ENCODE measurements at places on chromosomes 7 and 10.

DNA sequence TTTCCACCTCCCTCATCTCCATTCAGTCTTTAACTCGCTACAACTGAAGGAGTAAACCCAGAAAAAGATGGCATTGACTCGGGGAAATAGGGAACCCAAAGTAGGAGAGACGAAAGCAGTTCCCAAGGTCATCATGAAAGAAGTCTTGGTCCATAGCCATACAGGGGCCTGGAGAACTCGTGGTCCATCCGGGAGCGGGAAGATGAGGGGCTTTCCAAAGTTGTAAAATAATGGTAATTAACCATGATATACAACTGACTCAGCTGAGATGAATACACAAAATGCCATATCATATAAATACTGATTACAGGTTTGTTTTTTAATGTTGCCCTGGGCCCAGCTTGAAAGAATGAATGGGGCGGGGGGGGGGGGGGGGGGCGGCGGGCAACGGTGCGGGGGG is 32.3 kb downstream of the RBM17 start:
- no peak for DNase-seq

DNA sequence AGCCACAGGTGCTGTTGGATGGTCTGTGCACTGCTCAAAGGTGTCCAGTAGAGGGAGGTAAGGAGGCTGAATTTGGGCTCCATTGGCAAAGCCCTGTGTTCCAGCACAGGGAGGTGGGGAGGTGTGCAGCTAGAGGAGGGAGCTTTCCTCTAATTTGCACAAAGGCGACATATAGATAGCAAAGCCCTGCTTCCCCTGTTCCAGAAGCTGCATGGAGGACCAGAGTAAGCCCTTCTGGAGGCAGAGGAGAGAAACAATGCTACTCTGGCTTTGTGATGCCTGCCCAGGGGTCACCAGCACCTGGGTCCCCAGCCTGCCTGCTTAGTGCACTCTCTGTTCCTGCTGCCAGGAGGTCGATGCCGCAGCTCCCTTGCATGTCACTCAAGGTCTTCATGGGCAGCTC is 3.4 kb upstream of the ARHGAP22 start:
- no peak for DNase-seq

DNA sequence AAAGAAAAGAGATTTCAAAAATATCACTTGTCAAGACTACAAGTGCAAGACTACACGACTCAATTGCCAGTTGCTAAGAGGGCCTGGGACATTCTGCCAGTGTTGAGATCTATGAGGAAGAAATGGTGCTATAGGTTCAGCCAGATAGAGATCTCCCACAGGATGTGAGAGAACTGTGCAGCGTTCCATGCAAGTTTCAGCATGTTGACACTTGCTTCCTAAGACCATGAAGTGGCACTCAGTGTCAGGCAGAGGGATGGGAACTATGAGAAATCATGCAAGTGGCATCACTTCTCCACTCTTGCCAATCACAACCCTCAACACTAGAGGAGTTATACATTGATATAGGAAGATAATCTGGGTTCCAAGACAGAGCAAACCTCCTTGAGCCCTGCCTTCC is 210.3 kb downstream of the CHRM2 start:
- no peak for DNase-seq

DNA sequence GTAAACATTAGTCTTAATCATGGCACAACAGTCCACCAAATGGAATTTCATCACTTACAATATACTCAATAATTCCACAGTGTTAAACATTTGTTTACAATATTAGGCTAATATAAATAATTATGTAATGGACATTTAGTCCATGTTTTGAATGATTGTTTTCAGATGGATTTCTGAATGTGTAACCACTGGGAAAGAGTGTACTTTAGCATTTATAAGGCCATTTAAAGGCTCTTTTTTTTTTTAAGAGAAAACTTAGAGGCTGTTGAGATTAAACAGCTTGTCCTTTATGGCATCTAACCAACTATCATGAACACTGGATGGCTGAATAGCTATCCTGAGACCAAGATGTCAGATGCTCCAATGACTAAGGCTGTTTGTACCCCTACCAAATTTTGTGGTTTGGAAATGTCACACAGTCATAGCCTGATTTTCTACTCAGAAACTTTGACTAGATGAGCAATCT is 248.3 kb upstream of the GLI3 start:
- DNase-seq, result no peak

- DNase-seq, result no peak
Observed at GRCh38 chr7:27689591-27690164, 27.0 kb upstream of the HIBADH start.

GRCh38 chr10:25820472-25820871 is 113.6 kb upstream of the MYO3A start:
- no peak for DNase-seq

- DNase-seq, result no peak
Observed at GRCh38 chr7:949021-949934, 5.2 kb downstream of the ADAP1 start.

DNA sequence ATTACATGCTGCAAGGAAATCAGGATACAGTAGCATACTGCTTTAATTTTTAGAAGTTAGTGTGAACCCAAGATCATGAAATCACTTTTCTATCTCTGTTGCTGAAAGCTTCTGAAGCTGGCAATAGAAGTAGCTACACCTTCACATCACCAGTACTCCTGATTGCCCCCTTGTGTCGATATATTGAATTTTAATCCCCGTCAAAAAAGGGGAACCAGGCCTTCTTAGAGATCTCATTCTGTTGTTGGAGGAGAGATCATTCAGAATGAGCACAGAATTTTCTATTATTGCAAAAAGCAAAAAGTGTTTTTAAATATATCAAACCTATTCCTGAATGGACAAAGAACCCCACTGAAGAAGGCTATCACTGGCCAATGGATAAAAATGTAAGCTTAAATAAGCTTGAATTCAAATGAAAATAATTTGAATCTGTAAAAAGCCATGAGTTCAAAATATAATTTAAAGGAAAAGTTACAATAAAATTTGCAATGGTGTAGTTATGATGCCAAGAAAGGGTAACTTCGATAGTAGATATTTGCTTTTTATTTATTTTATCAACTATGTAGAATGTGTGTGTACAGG is 39.7 kb upstream of the TEX47 start:
- DNase-seq, result no peak

DNA sequence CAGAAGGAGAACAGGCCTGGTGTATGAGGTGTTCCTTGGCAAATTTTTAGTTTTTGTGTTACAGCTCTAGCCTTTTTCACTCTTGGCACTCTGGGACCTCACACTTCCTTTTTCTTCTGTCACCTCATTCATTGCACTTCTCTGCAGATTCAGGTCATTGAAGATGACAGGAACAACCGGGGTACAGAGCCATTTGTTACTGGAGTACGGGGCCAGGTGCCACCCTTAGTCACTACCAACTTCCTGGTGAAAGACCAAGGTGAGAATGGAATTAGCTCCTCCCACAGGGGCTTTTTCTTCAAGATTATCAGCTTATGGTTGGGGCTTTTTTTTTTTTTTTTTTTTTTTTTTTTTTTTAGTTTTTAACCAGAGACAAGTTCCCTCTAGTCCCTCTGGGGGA is 18.5 kb upstream of the CHCHD1 start:
- DNase-seq, result no peak

- no peak for DNase-seq
Observed at GRCh38 chr7:20113427-20114027, 103.7 kb downstream of the MACC1 start.

- DNase-seq, result no peak
Observed at GRCh38 chr10:61020420-61021158, 76.6 kb upstream of the RHOBTB1 start.

DNA sequence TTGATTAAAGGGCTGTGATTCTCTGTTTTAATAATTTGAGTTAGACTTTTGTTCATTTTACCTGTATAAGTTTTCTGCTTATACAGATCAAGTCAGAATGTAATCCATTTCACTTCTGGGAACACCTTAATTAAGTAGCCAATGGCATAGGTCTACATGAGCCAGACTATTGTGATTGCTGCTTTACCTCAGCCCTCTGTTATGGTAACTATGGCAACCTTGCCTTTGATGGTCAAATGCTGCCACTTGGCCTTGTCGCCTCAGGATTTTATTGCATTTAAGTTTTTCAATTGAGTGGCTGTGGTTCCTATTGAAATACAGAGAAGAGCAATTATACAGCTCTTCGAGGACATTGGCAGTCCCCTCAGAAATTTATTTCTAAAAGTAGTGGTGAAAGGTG is 64.3 kb upstream of the TMEM106B start:
- DNase-seq, result no peak

DNA sequence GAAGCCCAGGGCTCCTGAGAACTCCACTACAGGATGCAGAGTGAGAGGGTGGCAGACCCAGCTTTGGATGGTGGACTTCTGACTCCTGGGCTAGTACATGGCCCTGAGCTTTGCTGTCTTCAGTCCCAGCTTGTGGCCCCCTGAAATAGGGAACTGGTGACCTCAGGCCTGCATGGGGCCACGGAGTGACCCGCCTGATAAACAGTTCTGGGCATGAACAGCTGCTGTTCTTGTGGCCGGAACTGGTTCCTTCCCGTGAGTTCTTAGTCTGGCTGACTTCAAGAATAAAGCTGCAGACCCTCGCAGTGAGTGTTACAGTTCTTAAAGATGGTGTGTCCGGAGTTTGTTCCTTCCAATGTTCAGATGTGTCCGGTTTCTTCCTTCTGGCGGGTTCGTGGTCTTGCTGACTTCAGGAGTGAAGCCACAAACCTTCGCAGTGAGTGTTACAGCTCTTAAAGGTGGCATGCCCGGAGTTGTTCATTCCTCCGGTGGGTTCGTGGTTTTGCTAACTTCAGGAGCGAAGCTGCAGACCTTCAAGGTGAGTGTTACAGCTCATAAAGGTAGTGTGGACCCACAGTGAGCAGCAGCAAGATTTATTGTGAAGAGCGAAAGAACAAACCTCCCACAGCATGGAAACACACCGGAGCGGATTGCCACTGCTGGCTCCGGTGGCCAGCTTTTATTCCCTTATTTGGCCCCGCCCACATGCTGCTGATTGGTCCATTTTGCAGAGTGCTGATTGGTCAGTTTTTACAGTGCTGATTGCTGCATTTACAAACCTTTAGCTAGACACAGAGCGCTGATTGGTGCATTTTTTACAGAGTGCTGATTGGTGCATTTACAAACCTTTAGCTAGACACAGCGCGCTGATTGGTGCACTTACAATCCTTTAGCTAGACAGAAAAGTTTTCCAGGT is 268.0 kb downstream of the ZEB1 start:
- DNase-seq, result no peak

DNA sequence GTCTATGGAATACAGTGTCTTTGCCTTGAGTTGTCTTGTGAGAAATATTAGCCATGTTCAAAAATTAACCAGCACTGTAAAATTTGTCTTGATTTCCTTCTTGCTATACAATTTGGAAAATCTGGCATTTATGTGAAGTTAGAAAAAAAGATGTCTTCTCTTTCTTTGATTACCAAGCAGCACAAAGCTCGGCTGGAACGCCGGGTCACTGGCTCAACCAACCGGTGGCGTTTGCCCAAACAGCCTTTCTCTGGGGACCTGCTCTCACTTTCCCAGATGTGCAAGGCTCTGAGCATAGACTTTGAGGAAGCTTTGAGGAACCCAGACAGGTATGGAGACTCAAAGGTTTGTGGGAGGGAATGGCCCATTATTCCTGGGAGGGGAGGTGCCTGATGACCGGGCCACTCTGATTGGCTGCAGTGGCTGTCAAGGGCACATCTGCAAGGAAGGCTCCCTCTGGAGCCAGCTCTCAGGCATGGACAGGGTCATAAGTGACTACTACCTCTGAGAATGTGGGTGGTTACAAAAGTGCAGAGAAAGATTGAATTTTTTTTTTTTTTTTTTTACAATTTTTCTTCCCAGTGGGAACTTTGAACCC is 5.6 kb downstream of the BTBD16 start:
- no peak for DNase-seq

GRCh38 chr10:87634311-87634710 is 25.4 kb upstream of the PAPSS2 start:
- no peak for DNase-seq

DNA sequence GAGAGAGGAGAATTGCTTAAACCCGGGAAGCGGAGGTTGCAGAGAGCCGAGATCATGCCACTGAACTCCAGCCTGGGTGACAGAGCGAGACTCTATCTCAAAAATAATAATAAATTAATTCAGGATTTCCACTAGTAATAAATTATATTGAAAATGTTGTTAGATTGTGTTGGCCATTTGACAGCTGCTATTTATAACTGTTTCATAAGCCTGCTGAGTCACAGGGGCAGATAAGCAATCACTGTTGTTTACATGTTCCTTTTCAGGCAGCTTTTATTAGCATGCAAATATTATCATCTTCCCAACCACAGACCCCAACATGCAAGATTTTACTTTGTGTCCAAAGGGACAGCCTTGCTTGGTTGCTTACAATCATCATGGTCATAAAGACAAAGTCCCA is 49.5 kb upstream of the ZNF138 start:
- DNase-seq, result no peak

DNA sequence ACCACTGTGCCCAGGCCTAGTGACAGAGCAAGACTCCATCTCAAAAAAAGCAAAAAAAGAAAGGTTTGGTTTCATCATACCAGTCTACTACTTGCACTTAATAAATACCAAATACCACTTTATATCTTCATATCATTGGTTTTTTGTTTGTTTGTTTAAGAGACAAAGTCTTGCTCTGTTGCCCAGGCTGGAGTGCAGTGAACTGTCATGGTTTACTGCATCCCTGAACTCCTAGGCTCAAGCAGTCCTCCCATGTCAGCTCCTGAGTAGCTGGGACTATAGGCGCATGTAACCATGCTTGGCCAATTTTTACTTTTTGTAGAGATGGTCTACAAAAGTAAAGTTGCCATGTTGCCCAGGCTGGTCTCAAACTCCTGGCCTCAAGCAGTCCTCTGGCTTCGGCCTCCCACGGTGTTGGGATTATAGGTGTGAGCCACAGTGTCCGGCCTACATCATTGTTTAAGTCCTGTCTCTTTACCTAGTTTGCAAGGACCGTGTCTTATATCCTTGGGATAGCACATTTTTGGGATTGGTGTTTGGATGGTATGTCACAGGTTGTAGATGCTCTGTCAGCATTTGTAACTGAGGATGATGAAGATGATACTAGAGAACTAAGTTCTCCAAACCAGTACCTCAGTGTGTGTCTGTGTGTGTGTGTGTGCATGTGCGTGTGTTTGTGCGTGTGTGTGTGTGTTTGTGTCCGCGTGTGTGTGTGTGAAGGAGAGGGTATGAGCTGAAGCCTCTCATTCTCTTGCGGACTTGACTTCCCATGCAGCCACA is 9.3 kb downstream of the LMTK2 start:
- DNase-seq, result no peak

DNA sequence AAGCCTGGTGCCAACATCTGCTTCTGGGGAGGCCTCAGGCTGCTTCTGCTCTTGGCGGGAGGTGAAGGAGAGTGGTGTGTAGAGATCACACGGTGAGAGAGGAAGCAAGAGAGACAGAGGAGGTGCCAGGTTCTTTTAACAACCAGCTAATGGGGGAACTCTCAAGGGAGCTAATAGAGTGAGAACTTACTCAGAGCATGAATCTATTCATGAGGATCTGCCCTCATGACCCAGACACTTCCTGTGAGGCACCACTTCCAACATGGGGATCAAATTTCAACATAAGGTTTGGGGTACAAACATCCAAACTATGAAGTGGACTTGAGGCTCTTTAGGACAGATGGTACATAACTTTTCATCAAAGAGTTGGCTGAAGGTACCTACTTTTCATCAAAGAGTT is 5.1 kb upstream of the ZNF32 start:
- DNase-seq, result no peak

GRCh38 chr10:49798275-49798674 is 36.2 kb upstream of the OGDHL start:
- no peak for DNase-seq

- no peak for DNase-seq
Observed at GRCh38 chr10:1737222-1738061, at the start of gene ADARB2. TSS of gene ADARB2 (minus strand) at chr10:1737525.

Measured in activated CD4-positive, alpha-beta T cell treated with anti-CD3 and anti-CD28 coated beads for 1 hour (primary cell).